Aorta (tissue), 5 donors: ENCODE measurements at places on chromosomes 2 and 18. TPM values are rescaled to one million over a fixed set of nuclear protein-coding genes. Genes with fewer than 3 reads are reported as not detected.

ITGA4 gene
- total RNA-seq: 13.1 TPM

DNA sequence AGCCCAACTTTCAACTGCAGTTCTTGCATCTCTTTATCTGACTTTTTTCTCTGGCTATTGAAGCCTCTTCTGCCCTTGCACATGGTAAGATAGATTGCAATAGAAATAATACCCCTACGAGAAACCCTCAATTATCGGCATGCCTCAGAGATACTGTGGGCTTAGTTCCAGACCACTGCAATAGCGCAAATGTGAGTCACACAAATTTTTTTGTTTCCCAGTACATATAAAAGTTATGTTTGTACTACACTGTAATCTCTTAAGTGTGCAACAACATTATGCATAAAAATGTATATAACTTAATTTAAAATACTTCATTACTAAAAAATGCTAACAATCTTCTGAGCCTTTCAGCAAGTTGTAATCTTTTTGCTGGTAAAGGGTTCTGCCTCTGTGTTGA is 124.7 kb downstream of the PDE1A start:
- H3K4me3 ChIP-seq: no peak overlapping the region
- H3K27me3 ChIP-seq: no peaks in the 10 kb centered on the region
- H3K36me3 ChIP-seq: no peaks in the 10 kb centered on the region
- DNase-seq: no peak
- H3K27ac ChIP-seq: no peak overlapping the region

DNA sequence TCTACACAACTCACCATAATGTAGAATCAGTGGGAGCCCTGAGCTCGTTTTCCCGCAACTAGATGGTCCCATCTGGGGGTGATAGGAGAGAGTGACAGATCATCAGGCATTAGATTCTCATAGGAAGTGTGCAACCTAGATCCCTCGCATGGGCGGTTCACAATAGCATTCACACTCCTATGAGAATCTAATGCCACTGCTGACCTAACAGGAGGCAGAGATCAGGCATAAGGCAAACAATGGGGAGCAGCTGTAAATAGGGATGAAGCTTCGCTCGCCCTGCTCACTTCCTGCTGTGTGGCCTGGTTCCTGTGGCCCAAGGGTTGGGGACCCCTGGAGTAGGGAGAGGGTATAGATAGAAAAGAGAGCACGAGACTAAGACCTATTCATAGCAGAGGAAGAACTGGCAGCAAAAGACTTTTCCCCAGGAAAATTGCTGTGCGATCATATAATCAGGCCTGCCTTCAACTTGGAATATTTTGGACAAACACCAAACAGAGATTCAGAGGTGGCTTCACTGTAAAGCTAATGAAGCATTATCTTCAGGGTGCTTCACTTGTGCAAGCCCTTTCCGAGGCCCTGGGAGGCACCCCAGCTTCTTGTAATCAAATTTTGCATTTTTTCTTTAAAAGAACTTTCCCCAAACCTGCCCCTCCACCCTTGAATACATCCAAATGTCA is 29.0 kb upstream of the ATL2 start:
- no peaks in the 10 kb centered on the region for H3K27me3 ChIP-seq
- H3K4me3 ChIP-seq: no peak overlapping the region
- no peaks in the 10 kb centered on the region for H3K36me3 ChIP-seq
- no peaks in the 10 kb centered on the region for H3K4me1 ChIP-seq
- no peak for DNase-seq

DNA sequence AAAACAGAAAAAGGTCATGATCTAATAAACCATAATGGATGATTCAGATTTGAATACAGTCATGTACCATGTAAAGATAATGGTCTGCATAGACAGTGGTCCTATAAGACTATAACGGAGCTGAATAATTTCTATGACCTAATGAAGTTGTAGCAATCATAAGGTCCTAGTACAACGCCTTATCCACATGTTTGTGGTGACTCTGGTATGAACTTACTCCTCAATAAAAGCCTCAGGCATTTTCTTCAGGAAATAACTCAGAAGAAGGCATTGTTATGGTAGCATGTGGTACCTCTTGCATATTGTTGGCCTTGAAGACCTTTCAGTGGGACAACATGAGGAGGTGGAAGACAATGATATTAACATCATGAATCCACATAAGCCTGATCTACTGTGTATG is 883.3 kb downstream of the CNTNAP5 start:
- H3K4me1 ChIP-seq: no peaks in the 10 kb centered on the region
- H3K27ac ChIP-seq: no peak overlapping the region
- H3K36me3 ChIP-seq: no peaks in the 10 kb centered on the region
- no peak for DNase-seq
- no peaks in the 10 kb centered on the region for H3K27me3 ChIP-seq

DNA sequence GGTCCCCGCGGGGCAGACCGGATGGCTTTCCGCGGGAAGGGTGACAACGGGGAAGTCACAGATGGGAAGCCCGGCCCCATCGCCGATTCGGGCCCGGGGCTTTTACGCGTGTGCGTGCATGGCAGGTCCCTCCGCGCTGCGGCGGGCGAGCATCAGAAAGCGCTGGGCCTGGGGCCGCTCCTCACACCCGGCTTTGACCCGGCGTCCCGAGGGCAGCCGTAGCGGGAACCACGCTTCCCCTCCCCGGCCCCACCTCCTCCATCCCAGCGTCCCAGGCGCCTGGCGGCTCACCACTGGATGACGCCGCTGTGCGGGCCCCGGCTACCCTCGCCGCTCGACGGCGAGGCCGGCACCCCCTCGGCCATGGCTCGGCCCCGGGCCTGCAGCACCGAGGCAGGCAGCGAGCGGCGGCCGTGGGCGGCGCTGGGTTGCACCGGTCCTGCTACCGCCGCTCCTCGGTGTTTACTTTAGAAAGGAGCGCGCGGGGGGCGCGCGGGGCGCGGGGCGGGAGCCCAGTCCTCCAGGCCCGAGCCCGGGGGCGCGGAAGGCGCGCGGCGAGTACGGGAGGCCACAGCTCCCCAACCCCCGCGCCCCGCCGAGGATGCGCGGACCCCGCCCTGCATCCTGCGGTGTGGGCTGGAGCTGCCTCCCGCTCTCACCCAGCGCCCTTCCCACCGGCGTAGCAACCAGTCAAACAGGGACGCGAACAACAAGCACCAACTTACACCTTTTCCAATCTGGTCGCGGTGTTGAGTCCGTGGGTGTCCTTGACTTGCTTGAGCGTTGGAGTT is 806 bp downstream of the RFX8 start:
- H3K27ac ChIP-seq: peak overlapping the region; percentile 26
- H3K27me3 ChIP-seq: no peaks in the 10 kb centered on the region
- peak overlapping the region; percentile 8 for H3K4me3 ChIP-seq
- H3K36me3 ChIP-seq: no peaks in the 10 kb centered on the region
- no peaks in the 10 kb centered on the region for H3K4me1 ChIP-seq

GRCh38 chr2:99861376-99861760 is 281.0 kb downstream of the AFF3 start:
- H3K4me1 ChIP-seq: peaks cover 3% of the 10 kb centered on the region
- H3K4me3 ChIP-seq: no peak overlapping the region
- no peak for DNase-seq
- H3K27ac ChIP-seq: no peak overlapping the region
- H3K36me3 ChIP-seq: no peaks in the 10 kb centered on the region

- H3K36me3 ChIP-seq: no peaks in the 10 kb centered on the region
- no peak for DNase-seq
- no peak overlapping the region for H3K4me3 ChIP-seq
- H3K4me1 ChIP-seq: no peaks in the 10 kb centered on the region
- H3K27ac ChIP-seq: no peak overlapping the region
Measured at GRCh38 chr2:38419499-38419898, 42.4 kb upstream of the ATL2 start.

DNA sequence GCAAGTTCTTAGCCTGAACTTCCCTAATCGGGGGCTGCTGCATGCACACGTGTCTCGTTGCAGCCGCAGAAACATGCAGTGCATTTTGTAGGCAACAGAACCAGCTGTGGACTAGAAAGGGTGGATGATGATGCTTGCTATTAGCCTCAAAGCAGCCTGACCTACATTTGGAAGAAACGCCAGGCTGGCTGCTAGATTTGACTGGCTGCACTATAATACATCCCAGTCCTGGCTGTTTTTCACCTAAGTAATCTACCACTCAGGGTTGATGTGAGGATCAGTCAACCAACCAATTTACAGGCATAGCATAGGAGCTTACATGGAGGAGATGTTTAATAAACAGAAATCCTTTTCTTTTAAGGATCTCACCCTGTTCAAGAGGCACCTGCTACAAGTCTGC is 56.4 kb upstream of the SPP2 start:
- no peaks in the 10 kb centered on the region for H3K27me3 ChIP-seq
- no peaks in the 10 kb centered on the region for H3K36me3 ChIP-seq
- H3K27ac ChIP-seq: no peak overlapping the region
- no peak overlapping the region for H3K4me3 ChIP-seq
- H3K4me1 ChIP-seq: no peaks in the 10 kb centered on the region

DNA sequence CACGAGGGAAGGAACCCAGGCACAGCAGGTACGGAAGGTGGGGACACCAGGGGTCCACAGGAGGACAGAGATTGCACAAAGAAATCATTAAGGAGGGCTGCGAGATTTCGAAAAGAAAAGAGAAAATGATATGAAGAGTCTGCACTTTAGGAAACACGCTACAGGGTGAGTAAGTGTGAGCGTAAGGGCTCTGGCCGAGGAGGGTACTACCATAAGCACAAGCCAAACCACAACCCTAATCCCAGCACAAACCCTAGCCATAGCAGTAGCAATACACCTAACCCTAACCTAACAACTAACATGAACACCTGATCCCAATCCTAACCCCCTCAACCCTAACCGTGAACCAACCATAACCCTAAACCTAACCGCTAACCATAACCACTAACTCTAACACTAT is 104.0 kb downstream of the ZNF516 start:
- no peaks in the 10 kb centered on the region for H3K36me3 ChIP-seq
- no peaks in the 10 kb centered on the region for H3K27me3 ChIP-seq
- H3K27ac ChIP-seq: no peak overlapping the region
- H3K4me1 ChIP-seq: no peaks in the 10 kb centered on the region

DNA sequence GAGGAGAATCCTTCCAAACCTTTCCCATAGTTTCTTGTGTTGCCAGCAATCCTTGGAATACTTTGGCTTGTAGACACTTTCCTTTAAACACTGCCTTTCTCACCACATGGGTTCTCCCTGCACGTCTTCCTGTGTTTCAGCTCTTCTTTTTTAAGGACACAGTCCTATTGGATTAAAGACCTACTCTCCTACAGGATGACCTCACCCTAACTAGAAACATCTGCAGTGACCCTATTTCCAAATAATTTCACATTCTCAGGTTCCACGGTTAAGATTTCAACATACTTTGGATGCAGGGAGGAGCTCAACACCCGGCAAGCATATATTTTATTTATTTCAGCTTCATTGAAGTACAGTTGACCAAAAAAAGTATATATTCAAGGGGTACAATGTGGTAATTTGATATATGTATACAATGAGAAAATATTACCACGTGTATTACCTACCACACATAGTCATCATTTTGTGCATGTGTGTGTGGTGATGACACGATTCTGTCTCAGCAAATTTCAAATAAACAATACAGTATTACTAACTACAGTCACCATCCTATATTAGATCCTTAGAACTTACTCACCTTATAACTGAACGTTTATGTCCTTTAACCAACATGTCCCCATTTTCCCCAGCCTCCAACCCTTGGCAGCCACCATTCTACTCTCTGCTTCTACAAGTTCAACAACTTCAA is 745.0 kb downstream of the CBLN2 start:
- no peak overlapping the region for H3K4me3 ChIP-seq
- H3K27me3 ChIP-seq: no peaks in the 10 kb centered on the region
- no peak overlapping the region for H3K27ac ChIP-seq

DNA sequence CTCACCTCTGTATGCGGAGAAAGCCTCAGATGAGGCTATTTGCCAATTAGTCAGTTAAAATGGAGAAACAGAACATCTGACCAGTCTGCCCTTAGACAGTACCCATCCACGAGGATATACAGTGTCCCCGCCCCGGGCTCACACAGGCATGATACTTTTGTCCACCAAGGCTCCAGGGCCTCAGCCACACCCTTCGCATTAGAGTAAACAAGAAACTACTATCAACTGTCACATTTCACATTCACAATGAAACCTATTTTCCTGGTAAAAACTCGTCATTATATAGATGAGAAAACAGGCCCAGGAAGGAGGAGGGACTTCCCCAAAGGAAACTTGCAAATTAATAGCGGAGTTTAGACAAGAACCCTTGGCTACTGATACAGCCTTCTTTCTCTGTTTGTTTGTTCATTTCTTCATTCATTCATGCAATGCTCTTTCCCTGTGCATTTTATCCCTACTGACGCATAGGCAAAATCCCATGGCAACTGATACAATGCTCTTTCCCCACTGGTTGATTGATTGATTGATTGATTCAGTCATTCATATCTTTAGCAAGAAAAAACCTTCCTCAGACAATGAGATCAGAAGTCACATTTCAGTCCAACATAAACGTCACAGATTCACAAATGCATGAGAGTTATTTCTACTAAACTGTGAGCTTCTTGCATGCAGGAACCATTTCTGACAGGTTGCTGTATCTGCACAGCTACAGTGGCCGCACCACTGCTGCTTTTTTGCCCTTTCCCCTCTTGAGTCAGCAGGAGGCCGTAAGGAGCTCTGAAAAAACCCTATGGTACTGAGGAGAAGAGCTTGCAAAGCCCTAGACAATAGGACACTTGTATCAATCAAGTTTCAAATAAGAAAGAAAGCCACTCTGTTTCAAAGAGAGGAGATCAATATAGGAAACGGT is 777.1 kb downstream of the RNF144A start:
- no peak overlapping the region for H3K4me3 ChIP-seq
- H3K36me3 ChIP-seq: no peaks in the 10 kb centered on the region
- H3K4me1 ChIP-seq: no peaks in the 10 kb centered on the region
- DNase-seq: no peak
- no peak overlapping the region for H3K27ac ChIP-seq
- H3K27me3 ChIP-seq: no peaks in the 10 kb centered on the region

DNA sequence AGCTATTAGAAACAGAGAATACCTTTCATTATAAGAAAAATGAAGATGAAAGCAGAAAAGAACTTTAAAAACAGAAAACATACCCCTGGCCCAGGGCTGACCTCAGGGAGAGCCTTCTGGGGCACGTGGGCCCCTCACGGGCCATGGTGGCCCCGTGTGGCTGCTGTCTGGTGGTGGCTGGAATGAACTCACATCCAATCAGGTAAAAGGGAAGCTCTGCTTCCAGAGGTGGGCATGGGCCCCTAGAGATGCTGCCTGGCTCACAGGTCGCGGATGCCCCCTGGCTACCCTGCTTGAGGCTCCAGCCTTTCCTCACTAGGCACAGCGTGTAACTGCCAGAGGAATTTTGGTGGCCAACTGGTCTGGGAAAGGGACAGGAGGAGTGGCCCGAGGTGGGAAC is 16.6 kb downstream of the SNORC start:
- no peak for DNase-seq
- no peak overlapping the region for H3K4me3 ChIP-seq
- H3K27ac ChIP-seq: no peak overlapping the region

DNAH6 gene
- total RNA-seq: 0.42 TPM

MSTN gene
- 0.81 TPM for total RNA-seq

ZSWIM2 gene
- total RNA-seq: not detected

- no peaks in the 10 kb centered on the region for H3K4me1 ChIP-seq
- no peak overlapping the region for H3K4me3 ChIP-seq
- peaks cover 4% of the 10 kb centered on the region for H3K36me3 ChIP-seq
- DNase-seq: no peak
Measured at GRCh38 chr2:229856413-229856812, 65.4 kb downstream of the TRIP12 start.

GRCh38 chr2:120516679-120517314 is 170.9 kb downstream of the INHBB start:
- H3K27me3 ChIP-seq: no peaks in the 10 kb centered on the region
- no peaks in the 10 kb centered on the region for H3K4me1 ChIP-seq
- no peak overlapping the region for H3K4me3 ChIP-seq
- no peaks in the 10 kb centered on the region for H3K36me3 ChIP-seq
- DNase-seq: no peak

- DNase-seq: no peak
- H3K27ac ChIP-seq: no peak overlapping the region
- H3K36me3 ChIP-seq: no peaks in the 10 kb centered on the region
Measured at GRCh38 chr18:58615140-58616132, 13.5 kb downstream of the ALPK2 start.
